ENCODE measurements at places on chromosomes 4 and X.

GRCh38 chr4:3404546-3404945 lies 37.2 kb upstream of the HGFAC start:
- no peak for DNase-seq

GRCh38 chr4:146142768-146143167 lies 32.8 kb upstream of the LSM6 start:
- no peak for DNase-seq

DNA sequence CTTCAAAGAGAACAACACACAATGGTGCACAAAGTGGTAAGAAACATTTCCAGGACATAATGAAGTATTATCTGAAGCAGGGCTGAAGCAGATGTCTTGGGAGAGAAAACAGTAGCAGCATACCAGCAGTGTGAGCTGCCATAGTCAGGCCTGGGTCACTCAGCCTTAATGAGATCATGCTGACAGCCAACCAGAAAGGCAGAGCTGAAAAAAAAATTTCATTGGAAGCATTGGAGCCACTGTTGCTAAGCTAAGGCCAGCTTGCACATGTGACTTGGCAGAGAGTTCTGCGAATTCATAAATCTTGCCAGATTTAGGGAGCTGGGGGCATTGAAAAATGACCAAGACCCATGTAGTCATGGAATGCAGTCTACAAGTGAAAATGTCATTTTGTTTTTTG lies 444.0 kb upstream of the PITX2 start:
- no peak for DNase-seq

- no peak for DNase-seq
Observed at GRCh38 chr4:143961075-143961474, 55.7 kb upstream of the GYPE start.

DNA sequence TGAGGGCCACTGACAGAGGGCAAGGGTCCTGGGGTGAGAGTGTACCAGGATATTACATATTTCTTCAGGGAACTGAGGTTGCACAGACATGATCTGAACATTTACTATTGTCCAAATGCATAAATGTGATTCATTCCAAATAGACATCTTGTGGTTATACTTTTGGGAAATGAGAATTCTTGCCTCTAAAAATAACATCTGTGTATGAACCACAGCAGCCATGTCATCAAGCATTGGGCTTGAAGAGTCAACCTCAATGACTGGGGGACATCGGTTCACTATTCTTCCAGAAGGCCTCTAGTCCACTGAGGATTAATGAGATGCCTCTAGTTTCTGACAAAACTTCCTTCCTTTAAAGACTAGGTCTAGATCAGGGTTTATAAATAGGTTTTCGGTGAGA lies 193.1 kb upstream of the GPC4 start:
- no peak for DNase-seq

- DNase-seq = no peak
Observed at GRCh38 chr4:155974996-155975395, 21.3 kb upstream of the CTSO start.

DNA sequence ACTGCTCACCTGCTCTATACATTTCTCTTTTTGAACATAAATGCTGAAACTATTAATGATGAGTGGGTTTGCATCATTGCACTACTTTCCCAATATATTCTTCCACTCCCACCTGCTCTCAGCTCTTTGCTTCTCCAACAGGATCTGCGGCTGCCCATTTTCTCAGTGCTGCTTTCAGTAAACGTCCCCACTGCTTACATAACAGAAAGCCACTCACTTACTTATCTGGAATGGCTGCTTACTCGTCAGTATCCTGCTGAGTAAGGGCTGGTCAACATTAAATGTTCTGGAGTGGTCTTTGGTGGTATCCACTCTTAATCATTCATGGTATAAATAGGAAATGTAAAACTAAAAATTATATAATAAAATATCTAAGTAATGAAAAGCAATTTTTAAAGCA lies 112.8 kb upstream of the HPF1 start:
- no peak for DNase-seq

GRCh38 chr4:41213625-41214135 lies 662 bp downstream of the APBB2 start:
- peak; percentile 31 for DNase-seq

All from NCI-H345 (cell line).